ENCODE measurements at places on chromosomes 6 and 20.

DNA sequence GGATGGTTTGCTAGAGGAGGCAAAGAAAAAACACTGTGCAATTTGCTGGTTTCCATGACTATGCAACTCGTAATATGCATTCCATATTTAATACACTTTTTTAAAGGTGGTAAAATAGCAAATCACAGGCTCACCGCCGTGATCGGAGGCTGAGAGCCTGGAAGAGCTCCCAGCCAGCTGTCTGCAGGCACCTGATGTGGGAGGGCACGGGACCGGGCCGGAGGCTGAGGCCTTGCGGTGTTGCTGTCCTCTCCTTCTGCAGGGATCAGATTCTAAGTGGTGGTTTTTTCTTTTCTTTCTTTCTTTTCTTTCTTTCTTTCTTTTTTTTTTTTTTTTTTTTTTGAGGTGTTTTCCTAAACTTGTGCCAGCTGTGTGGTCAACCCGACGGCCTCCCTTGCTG, 282.3 kb downstream of the CDH4 start:
- no peak for DNase-seq

- DNase-seq, result no peak
Observed at GRCh38 chr6:108619431-108620197, 58.9 kb downstream of the FOXO3 start.

DNA sequence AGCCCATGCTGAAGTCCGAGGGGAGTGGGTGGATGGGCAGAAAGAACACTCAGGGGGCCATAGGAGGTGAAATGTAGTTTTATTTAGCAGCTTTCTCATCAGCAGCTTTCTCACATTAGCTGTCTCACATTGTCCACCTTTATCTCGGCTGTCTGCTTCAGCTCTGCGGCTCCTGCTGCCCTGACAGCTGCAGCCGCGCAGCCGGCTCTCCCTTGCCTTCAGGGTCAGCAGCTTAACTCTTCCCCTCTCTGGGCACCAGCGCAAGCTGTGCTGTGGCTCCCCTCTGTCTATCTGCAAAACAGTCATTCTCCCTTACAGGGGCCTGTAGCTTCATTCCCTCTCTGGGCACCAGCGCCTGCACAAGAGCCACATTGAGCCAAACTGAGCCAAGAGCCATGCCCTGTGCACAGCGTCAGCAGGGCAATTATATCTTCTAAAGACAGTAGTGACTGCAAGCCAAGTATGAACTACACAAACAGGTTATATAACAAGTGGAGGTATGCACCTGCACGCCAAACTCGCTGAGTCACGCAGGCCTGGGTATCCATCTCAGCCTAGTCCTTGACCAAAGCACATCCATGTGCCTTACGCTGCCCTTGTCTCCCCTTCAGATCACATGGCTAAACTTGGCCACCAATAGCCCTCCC, 198.8 kb downstream of the EYA2 start:
- DNase-seq, result no peak

DNA sequence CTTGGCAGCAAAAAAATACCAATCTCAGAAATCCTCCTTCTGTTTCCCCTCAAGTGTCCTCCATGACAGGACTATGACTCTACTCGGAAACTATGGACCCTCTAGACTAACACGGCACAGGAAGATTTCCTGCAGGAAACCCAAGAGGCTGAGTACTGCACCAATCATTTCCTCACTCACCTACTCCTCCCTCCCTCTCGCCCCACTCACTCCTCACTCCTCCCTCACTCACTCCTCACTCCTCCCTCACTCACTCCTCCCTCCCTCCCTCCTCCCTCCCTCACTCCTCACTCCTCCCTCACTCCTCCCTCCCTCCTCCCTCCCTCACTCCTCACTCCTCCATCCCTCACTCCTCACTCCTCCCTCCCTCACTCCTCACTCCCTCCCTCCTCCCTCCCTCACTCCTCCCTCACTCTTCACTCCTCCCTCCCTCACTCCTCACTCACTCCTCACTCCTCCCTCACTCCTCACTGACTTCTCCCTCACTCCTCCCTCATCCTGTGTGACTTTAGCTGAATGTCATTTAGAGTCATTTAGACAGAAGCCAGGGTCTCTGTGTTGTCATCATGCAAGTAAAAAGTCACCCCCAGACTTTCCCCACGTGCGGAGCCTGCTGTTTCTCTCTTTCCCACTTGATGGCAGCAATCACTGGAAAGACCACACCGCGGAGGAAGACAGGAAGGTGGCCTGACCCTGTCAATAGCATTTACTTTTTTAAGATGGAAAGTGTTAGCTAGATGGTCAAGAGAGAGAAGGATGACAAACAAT, 226.8 kb upstream of the PDE10A start:
- DNase-seq, result no peak

- DNase-seq, result no peak
Observed at GRCh38 chr6:62367601-62368000, 81.6 kb upstream of the KHDRBS2 start.

- DNase-seq, result peak; percentile 12
Observed at GRCh38 chr6:131255434-131255833, 120.2 kb downstream of the AKAP7 start.
